ENCODE measurements at places on chromosomes 7 and 10.

- no peak for DNase-seq
Observed at GRCh38 chr10:681670-682318, 7.7 kb downstream of the DIP2C start.

DNA sequence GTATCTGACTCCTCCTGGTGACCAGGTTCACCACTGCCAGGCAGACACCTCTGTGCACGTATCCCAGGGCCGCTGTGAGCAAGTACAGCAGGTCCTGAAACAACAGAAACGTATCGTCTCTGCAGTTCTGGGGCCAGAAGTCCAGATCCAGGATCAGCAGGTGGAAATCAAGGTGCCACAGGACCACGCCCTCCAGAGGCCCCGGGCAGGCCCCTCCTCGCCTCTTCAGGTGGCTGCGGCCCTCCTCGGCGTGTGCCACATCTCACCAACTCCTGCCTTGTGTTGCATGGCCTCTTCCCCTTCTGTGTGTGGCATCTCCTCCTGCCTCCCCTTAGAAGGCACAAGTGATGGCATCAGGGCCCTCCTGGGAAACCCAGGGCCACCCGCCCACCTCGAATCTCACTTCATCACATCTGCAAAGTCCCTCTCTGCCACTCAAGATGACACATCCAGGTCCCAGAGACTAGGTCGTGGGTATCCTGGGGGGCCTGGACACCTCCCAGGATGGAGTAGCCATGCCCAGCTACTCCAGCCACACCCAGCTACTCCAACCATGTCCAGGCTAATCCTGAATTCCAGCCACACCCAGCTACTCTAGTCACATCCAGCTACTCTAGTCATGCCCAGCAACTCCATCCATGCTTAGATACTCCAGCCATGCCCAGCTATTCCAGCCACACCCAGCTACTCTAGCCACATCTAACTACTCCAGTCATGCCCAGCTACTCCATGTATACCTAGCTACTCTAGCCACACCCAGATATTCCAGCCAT, 52.6 kb upstream of the DNAAF5 start:
- no peak for DNase-seq

- no peak for DNase-seq
Observed at GRCh38 chr7:33932221-33932620, 26.9 kb downstream of the BMPER start.

DNA sequence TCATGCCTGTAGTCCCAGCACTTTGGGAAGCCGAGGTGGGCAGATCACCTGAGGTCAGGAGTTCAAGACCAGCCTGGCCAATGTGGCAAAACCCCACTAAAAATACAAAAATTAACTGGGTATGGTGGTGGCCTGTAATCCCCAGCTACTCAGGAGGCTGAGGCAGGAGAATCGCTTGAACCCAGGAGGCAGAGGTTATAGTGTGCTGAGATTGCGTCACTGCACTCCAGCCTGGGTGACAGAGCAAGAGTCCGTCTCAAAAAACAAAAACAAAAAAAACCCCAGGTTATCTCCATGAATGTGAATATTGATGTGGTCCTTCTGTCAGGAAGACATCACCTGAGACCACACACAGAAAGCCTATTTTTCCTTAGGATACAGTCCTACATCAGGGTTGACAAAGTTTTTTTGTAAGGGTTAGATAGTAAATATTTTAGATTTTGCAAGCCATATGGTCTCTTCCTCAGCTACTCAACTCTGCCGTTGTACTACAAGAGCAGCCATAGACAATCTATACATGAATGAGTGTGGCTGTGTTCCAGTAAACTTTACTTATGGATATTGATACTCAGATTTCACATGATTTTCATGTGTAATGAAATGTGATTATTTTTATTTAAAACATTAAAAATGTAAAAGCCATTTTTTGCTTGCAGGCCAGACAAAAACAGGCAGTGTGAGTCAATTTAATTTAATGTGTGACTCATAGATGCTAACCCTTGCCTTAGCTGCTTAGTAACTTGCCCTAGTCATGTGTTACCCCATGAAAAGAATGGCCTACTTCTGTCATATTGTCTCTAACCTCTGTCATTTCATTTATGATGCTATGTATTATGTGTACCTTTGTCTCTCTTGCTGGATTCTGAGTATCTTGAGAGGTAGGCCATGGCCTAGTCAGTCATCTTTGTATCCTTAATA, 78.1 kb downstream of the TPST1 start:
- DNase-seq, result no peak
